SJSA1 (cell line): ENCODE measurements at places on chromosomes 16 and 17.

- no peak overlapping the region for H3K4me3 ChIP-seq
- H3K27ac ChIP-seq, result no peak overlapping the region
- no peaks in the 10 kb centered on the region for H3K27me3 ChIP-seq
- H3K4me1 ChIP-seq, result no peaks in the 10 kb centered on the region
Measured at GRCh38 chr16:68548947-68549346, 9.9 kb downstream of the ZFP90 start.

- H3K27me3 ChIP-seq, result no peaks in the 10 kb centered on the region
- H3K27ac ChIP-seq, result peak overlapping the region; percentile 32
- H3K36me3 ChIP-seq, result peaks cover 8% of the 10 kb centered on the region; the same call in 1 of the 2 replicates
- no peak for DNase-seq
- H3K4me3 ChIP-seq, result no peak overlapping the region
Measured at GRCh38 chr17:57931488-57932137, 23.6 kb downstream of the CUEDC1 start.

GRCh38 chr17:57602896-57603295, 142.2 kb downstream of the CCDC182 start:
- DNase-seq, result no peak
- peaks cover 12% of the 10 kb centered on the region for H3K4me1 ChIP-seq
- peaks cover 6% of the 10 kb centered on the region; the same call in 1 of the 2 replicates for H3K36me3 ChIP-seq

DNA sequence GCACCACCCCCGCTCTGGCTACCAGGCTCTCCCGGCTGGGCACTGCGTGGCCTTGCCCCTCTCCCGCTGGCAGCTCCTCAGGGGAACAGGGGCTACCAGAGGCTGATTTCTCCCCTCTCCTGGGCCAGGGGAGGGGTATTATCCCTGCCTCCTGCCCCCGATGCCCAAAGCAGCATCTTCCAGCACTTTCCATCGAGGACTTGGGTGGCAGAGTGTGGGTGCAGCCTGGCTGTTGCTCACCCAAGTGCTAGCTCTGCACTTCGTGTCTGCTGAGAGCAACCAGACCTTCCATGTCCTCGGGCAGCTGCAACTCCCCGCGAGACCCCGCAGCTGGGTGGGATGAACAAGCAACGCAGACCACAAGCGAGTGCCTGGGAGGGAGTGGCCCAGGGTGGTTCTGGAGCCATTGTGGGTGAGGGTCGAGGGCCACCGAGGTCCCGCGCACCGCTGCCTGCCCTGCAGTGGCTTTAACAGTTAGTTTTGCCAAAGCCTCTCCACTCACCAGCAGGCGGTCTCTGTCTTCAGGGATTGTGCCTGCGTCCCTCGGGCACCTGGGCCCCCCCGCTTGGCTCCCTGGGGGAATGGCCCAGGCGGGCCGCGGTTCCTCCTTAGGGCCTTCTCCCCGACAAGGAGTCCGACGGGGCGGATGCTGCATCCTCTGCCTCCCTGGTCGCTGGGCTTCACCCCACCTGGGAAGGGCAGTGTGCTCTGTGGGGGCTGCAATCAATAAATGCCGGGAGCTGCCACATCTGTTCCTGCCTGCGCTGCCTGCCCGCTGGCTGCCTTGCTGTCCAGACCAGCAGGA, 8.4 kb downstream of the SLC25A10 start:
- no peak overlapping the region for H3K4me3 ChIP-seq
- peaks cover 15% of the 10 kb centered on the region for H3K27me3 ChIP-seq

DNA sequence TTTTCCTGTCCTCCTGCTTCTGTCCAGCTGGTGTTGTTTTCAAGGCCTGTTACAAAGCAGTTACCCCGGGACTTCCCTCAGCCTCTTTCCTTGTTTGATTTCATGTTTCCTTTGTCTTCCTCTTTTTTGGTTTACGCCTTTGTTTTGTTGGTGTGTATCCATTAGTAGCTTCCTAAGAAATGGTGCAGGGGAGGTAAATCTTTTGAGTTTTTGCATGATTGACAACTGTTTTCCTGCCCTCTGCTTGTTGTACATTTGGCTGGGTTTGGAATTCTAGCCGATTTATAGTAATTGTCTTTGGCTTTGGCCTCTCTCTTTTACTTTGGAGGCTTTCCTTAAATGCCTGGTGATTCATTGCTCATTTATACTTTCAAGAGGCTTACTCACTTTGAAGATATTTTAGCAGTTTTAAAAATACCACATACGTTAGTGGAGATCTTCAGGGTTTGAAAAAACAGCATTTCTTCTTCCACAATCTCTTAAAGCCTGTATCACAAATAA, 32.8 kb downstream of the DNAH2 start:
- no peaks in the 10 kb centered on the region for H3K36me3 ChIP-seq
- H3K4me3 ChIP-seq, result no peak overlapping the region
- peak overlapping the region; percentile 65 for H3K27ac ChIP-seq
- peaks cover 43% of the 10 kb centered on the region for H3K4me1 ChIP-seq
- no peaks in the 10 kb centered on the region for H3K27me3 ChIP-seq
- DNase-seq, result peak; percentile 76

GRCh38 chr17:78589031-78589675, 12.0 kb upstream of the DNAH17 start:
- no peak overlapping the region for H3K27ac ChIP-seq
- no peak for DNase-seq
- H3K4me1 ChIP-seq, result peaks cover 15% of the 10 kb centered on the region
- H3K4me3 ChIP-seq, result no peak overlapping the region
- H3K27me3 ChIP-seq, result no peaks in the 10 kb centered on the region
